CD4-positive, alpha-beta T cell treated with Interleukin-17A for 1 hour (primary cell): ENCODE measurements at places on chromosomes 2 and 18.

- DNase-seq = peak; percentile 66
These were observed 150.4 kb upstream of the ITGA4 start for GRCh38 chr2:181306785-181307184.

DNA sequence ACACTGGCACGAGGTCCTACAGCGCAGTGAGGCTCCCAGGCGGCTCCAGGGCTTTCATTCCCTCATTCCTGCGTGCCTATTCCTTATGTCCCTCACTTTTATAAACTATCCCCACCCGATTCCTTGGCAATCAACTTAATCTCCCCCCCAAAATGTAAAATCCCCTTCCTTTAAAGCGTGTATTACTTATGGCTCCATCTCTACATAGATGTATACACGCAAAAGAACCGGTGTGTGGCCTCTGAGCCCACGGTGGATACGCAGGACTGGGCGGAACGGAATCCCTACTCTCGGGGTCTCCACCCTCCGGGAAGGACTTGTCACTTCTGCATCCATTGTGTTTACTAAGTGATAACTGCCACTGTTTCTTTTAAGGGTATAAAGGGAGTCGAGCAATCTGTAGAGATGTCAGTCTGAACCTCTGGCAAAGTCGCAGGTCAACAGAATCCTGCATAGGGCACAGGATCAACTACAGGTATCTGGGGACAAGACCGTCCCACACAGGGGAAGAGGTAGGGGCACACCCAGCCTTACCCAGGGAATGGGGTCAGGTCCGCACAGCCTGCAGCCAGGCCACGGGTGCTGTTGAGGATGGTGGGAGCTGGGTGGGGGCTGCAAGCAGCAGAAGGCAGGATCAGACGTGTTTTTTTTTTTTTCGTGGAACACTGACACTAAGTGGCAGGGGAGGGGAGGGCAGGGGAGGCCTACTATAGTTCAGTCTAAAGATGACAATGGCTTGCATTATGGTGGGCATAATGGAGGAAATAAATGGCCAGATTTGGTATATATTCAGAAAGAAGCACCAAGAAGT lies 42.1 kb downstream of the HDLBP start:
- DNase-seq = no peak

DNA sequence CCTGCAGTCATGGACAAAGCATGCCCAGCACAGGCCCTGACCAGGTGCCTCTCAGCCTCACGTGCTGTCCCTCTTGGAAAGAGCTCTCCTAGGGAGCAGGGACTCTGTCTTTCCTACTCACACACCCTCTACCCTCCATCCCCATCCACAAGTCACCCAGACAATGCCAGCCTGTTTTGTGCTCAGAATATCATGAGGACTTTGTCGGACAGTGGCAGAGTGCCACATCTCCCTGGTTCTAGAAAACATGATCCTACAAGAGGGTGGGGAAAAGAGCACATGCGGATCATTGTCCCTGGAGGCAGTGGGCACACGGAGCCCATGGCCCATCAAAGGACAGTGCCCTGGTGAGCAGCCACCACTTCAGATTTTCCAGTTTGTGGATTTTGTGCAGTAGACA lies 3.7 kb upstream of the MAL start:
- DNase-seq = no peak

GRCh38 chr2:23944527-23944926 lies 4.3 kb downstream of the UBXN2A start:
- DNase-seq = no peak

- no peak for DNase-seq
These were observed 122.5 kb downstream of the FHOD3 start for GRCh38 chr18:36419900-36420531.

DNA sequence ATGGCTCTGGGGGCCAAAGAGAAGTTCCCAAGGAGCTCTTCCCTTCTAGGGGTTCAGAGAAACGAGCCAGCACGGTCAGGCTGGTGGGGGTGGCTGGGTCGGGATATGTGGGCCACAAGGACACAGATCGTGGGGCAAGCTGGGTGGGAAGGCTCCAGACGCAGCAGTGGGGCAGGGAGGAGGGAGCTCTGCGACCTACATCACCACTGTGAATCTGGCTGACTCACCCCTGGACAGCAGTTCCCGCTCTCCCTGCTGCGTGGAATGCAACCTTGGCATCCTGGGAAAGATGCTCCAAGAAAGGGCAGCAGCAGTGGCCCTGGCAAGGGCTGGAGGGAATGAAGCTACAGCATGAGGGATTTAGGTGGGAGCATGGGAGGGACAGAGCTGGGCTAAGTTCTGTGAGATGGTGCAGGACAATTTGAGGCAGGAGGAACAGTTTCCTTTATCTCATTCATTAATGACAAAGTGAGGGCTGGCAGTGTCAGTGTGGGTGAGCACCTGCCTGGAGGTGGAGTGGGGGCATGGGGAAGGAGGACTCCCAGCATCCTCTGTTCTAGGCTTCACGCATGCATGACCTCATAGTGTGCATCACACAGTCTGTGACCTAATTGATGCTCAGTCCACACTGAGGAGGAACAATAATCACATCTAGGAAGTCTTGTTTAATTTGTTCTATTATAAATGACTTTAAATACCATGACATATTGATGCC lies 25.0 kb downstream of the CELF4 start:
- DNase-seq = no peak

- DNase-seq = no peak
These were observed 55.1 kb downstream of the CYP27C1 start for GRCh38 chr2:127164761-127165538.

- peak; percentile 77 for DNase-seq
These were observed 123.8 kb downstream of the SPTBN1 start for GRCh38 chr2:54579682-54580620.

DNA sequence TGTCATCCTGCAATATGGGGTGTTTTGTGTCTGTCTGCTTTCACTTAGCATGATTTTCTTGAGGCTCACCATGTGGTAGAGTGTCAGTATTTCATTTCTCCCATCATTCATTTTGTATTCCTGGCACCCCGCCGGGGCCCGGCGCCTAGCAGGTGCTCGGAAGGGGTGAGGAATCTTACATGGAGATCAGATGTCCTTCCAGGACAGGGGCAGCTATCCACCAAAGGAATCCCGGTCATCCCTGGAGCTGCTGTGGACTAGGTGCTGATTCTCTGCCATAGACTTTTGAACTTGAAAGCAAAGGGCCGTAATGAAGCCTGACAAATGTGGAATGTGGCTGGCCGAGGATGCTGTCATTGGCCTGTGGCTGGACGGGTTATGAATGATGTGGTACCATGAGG lies 2.4 kb downstream of the PRELID3A start:
- DNase-seq = no peak

DNA sequence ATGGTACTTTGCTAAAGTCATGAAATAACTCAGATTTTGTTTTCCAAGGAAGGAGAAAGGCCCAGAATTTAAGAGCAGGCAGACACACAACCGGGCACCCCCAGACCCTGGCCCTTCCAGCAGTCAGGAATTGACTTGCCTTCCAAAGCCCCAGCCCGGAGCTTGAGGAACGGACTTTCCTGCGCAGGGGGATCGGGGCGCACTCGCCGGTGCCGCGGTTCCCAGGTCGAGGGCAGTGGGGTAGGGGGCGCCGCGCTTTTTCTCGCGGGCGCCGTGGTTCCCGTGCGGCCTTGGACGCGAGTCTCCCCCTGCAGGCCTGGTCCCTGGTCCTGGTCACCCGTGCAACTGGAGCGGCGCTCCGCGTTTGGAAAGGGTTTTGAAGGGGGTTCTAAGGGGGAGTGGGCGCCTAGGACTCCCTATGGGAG lies 1.2 kb downstream of the ZNF236 start:
- peak; percentile 3 for DNase-seq

DNA sequence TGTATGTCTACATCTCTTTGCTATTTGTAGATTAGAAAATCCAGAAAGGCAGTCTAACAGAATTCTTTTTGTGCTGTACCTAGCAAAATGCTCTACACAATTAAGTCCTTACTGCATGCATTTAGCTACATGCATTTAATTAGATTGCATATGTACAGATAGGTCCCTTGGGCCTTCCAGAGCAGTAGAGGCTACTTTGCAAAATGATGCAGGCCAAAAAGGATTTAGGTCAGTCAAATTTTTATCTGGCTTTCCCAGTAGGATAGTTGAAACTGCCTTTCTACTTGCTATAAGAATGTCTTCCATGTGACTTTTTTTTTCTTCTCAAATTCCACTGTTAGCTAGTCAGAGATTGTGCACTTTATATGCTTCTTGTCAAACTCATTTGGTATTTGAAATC lies 19.3 kb downstream of the GALNT13 start:
- no peak for DNase-seq

GRCh38 chr2:196099916-196100315 lies 31.3 kb upstream of the DNAH7 start:
- no peak for DNase-seq

DNA sequence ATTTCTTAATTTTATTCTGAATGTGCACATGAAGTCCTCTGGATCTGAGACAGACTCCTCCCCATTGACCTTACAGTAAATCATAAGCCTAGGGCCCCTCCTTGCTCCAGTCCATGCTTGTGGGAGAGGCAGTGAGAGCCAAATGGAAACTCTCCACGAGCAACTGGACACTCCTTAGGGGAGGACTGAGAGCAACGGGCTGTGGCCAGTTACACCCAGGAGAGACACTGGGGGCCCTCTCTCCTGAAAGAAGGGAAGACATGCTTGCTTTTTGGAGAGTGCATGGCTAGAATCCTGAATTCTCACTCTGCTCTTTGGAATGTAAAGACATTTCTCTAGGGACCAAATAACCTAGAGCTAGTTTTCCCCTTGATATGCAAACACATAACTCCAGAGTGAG lies 49.0 kb upstream of the BIN1 start:
- DNase-seq = no peak

- no peak for DNase-seq
These were observed 104.7 kb upstream of the ARHGAP28 start for GRCh38 chr18:6624661-6625311.

DNA sequence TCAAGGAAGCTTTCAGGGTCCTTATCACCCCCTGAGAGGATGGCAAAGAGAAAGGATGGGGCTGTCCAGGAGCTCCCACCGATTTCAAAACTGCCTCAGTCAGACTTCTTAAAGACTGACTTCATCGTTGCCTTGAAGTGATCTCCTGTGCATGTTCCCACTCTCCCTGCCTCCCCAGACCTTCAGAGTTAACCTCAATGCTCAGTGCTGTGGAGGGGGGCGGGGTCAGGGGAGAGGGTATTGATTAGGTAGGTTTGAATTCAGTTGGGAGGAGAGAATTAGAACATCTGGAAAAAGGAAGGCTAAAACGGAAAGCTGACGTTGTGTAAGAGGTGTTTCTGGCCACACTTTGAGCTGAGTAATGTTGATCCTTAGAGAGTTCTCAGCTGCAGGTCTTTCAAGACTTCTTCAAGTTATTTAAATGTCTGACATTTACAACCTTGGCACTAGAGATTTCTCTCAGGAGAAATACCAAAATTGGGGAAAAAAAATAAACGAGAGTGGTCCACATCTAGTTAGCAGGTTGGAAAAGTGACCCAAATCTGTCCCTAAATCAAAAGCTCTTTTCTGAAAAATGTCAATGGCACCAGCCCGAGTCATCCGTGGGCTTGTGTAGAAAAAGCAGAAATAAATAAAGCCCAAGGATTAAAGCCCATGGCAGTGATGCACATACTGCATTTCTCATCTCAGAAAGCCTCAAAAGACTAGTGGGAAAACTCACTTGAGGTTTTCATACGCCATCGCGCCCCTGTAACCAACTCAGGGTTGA lies 134.7 kb upstream of the EPAS1 start:
- DNase-seq = no peak

DNA sequence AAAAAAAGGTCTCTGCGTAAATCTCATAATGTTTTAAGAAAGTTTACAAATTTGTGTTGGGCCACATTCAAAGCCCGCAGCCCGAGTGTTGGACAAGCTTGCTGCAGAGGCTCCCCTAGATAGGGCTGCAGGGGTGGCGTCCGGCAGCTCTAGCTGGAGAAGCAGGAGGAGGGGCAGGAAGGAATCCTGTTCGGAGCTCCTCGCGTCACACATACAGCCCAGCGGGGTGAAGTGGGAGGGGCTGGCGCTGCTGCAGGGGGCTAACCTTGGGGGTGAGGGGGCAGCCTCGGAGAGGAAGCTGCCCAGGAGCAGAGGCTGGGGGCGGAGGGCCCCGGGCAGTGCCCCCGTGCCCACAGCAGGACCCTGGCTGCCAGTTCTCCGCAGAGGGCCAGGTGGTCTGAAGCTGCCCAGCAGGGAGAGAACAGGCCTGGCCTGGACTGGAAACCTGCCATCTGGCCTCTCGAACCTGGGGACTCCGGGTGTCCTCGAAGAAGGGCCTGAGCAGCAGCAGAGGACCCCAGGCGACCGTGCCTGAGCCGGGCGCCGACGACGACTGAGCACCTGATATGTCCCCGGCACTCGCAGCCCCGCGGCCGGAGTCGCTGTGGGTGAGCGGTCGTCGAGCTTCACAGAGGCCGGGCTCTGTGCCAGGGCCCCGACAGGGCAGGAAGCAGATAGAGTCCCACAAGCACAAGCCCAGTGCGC lies 2.6 kb upstream of the GPR35 start:
- peak; percentile 59 for DNase-seq

DNA sequence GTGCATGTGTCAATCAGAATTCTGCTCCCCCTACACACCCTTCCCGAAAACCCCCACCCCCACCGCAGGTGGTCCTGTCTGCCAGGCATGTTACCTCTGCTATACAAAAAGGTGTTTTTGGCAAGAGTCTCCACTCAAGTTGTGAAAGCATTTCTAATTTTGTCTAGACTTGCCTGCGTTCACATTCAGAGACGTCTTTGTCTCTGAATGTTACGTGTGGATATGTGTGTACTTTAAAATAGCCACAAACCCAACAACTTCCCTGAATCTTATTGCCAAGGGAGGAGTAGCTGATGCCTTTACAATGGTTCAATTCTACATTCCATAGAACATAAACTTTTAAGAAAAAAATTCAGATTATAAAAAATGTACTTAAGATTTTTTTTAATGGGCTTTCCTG lies 66.6 kb downstream of the ITGA4 start:
- DNase-seq = no peak

- no peak for DNase-seq
These were observed 130.9 kb upstream of the RND3 start for GRCh38 chr2:150618245-150618895.

- no peak for DNase-seq
These were observed 52.7 kb upstream of the CALCRL start for GRCh38 chr2:187500585-187501359.

- DNase-seq = peak; percentile 27
These were observed 17.0 kb downstream of the THNSL2 start for GRCh38 chr2:88187038-88187676.

DNA sequence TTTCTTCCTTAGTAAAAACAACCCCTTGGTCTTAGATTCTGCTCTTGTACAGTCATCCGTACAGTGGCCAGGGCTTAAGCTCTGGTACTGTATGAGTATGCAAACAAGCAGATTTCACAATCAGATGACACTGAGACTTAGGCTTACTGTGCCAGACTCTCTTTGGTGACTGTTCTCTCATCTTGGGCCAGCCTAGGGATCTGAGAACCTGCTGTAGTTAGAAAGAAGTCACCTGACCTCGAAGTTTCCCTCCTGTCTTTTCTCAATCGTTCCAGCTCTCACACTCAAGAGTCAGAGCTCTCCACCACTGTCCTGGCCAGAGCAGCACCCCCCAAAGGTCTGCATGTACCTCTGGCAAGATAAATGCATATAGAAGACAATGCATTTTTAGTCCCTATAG lies 63.2 kb downstream of the ZEB2 start:
- DNase-seq = peak; percentile 49
